ENCODE measurements at places on chromosomes 1 and 21.

DNA sequence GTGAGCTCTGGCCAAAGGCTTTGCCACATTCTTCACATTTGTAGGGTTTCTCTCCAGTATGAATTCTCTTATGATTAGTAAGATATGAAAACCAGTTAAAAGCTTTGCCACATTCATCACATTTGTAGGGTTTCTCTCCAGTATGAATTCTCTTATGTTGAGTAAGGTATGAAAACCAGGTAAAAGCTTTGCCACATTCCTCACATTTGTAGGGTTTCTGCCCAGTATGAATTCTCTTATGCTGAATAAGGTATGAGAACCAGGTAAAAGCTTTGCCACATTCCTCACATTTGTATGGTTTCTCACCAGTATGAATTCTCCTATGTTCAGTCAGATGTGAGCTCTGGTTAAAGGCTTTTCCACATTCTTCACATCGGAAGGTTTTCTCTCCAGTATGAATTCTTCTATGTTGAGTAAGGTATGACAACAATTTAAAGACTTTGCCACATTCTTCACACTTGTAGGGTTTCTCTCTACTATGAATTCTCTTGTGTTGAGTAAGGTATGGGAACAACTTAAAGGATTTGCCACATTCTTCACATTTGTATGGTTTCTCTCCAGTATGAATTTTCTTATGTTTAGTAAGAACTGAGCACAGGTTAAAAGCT, 20.7 kb downstream of the ZNF695 start:
- no peak for DNase-seq

DNA sequence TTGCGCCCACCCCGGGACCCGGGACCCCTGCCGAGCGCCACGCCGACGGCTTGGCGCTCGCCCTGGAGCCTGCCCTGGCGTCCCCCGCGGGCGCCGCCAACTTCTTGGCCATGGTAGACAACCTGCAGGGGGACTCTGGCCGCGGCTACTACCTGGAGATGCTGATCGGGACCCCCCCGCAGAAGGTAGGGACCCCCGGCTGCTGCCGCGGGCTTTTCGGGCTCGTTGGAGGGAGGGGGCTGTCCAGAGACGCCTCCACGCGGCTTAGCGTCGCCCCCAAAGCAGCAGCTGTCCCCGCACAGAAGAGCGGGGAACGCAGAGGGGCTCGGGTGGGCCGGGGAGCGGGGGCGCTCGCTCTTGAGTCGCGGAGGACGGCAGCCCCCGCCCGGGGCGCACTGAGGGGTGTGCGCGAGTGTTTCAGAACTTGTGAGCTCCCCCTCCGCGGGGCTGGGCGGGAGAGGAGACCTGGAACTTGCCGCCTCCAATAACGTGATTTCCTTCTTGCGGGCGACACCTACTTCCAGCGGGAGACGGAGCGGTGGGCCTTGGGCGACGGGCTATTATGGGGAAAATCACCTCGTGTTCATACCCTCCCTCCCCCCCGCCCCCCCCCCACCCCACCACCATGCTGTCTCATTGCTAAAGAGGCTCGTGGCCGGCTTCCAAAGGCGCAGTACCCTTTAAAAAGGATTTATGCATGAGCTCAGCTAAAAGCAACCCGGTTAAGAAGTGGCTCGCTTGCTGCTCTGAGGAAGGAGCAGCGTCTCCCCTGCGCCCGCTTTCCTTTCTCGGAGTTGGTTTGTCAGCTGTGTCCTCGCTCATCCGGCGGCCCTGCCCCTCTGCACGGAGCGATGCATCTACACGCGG, 664 bp downstream of the BACE2 start:
- DNase-seq = peak; percentile 36

DNA sequence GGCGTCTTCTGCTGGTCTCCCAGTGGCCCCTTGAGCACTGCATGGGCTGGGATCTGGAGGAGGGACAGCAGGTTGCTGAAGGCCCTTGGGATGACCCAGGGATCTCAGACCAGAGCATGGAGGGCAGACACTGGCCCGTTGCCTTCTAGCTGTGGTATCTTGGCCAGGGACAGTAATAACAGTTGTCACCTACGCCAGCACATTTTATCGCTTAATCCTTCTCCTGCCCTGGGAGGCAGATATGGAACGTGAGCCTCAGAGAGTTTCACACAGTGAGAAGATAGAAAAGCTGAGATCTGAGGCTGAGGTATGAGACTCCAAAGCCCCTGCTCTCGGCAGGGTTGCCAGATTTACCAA, 40.1 kb upstream of the RD3 start:
- no peak for DNase-seq

- no peak for DNase-seq
Measured at GRCh38 chr1:169044296-169044695, 62.2 kb upstream of the ATP1B1 start.

DNA sequence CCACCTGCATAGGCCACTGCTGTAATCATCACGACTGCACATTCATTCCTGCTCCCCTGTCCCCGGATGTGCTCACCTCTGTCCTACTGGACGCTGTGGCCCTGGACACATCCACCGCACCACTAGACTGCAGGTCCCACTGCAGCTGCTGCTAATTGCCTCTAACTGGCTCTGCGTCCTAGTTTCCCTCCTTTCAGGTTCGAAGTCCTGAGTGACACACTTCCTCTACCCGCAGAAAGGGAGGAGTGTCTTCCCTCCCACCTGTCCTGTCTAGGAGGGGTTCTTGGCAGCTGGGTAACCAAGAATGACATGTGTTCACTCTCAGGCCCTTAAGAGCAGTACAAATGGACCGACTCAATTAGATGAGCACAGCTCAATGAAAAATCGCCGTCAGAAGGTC, 40.5 kb upstream of the ITPKB start:
- DNase-seq = peak; percentile 71

- DNase-seq = no peak
Measured at GRCh38 chr21:36747815-36748383, 49.0 kb downstream of the SIM2 start.

DNA sequence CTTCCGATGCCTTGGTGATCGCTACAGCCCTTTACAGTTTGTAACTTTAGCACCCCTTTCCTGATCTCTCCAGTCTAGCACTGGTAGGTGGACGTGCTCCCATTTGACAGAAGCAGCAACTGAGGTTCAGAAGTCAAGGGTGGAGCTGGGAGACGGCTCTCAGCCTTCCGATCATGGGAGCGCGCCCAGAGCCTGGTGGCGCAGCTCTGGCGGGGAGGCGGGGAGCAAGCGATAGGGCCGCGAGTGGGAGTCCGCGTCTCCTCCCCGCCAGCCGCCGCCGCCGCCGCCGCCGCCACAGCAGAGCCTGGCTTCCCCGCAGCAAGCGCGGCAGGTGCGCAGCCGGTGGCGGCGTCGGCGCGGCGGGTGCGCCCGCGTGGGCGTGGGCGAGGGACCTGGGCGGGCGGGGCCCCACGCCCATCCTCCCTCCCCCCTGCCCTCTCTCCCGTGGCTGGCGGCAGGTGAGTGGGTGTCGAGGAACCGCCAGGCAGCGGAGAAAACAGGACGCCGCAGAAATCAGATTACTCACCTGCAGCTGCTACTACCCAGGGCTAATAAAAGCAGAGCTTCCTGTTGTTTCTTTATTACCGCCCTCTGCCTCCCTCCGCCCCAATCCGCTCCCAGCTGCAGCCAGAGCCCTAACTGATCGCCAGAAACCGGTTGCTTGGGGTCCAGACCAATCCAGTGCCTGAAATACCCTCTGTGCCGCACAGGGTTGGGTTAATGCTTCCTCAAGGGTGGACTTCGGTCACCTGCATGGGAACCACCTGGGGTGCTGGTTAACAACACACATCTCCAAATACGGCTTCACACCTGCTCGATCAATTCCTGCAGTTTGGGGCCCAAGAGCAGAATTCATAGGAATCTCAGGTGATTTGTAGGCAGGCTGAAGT, 60.2 kb upstream of the ID3 start:
- DNase-seq = peak; percentile 73

- DNase-seq = no peak
Measured at GRCh38 chr1:247440001-247440620, 17.8 kb downstream of the OR2B11 start.

DNA sequence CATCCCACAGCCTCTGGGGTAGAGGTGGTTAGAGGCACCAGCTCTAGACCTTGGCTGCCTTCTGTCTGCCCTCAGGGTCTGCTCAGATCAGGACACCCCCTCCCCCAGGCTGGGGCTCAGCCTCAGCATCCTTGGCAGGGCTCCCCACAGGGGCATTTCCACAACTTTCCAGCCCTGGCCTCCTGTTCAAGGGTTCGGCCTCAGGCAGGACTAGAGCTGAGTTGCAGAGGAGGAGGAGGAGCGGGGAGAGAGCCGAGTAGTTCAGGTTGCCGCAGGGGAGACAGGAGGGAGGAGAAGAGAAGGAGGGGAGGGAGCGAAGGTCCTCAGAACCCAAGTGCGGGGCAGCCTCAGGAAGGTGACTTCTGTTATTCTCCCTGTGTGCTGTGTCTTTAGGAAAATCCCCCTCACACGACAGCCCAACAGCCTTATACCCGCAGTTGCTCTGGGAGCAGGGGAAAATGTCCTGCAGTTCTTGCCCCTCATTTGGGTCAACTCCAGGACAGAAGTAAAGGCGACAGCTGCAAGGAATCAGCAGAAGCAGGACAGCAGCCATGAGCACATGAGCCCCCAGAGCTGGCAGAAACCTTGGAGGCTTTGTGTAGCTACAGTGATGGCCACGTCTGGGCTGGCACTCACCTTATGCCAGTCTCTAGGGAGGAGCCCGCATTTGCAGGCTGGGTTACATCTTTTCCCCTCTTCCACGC, 46.5 kb upstream of the TENT5B start:
- DNase-seq = no peak

DNA sequence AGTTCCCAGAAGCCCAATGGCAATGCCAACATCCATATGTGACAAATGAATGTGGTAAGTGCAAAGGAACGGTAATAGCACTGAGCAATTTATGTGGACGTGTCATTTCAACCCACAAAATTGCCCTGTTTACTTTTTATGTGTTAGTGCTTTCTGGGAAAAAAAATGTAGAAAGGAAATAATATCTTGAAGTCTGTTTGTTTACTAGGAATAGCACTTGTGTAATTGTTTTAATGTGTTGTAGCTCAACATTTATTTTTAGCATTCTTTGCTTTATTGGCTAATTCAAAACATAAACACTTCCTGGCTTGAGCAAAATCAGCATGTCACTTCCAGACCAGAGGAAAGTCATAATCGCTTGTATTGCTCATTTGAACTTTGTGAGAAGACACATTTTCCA, 224.8 kb upstream of the KCNK2 start:
- no peak for DNase-seq

DNA sequence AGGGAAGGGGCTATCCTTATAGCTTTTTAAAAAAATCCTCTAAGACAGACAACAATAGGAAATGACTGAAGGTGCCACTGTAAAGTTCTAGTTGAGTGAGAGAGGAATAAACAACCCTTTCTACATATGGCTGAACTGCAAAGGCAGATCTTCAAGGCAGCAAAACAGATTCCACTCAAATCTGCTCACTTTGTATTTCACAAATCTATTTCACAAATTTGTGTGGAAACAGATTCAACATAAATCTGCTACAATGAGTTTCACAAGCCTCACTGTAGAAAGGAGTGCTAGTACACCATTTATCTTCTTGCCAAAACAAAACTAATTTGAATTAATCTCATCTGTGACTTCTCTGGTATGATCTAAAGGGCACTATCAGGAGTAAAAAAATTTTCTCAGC, 451.3 kb downstream of the PLA2G4A start:
- no peak for DNase-seq

- no peak for DNase-seq
Measured at GRCh38 chr1:17725084-17725719, 29.9 kb upstream of the ACTL8 start.

DNA sequence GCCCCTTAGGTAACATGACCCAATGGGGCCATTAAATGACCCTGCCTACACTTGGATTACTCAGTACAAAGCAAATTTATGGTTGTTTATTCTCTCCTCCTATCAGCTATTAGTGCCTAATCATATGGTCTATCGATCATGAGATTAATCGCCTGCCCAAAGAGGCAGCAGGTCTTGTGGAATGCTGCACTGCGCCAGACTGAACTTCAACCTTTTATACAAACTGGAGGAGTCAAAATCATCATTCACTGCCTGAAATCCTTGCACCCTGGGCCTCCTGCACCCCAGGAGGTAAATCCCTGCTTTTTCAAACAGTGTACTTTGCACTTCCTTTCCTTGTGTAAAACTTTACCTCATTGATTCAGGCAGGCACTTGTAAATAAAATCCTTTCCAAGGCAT, 69.7 kb downstream of the NFIA start:
- DNase-seq = no peak

DNA sequence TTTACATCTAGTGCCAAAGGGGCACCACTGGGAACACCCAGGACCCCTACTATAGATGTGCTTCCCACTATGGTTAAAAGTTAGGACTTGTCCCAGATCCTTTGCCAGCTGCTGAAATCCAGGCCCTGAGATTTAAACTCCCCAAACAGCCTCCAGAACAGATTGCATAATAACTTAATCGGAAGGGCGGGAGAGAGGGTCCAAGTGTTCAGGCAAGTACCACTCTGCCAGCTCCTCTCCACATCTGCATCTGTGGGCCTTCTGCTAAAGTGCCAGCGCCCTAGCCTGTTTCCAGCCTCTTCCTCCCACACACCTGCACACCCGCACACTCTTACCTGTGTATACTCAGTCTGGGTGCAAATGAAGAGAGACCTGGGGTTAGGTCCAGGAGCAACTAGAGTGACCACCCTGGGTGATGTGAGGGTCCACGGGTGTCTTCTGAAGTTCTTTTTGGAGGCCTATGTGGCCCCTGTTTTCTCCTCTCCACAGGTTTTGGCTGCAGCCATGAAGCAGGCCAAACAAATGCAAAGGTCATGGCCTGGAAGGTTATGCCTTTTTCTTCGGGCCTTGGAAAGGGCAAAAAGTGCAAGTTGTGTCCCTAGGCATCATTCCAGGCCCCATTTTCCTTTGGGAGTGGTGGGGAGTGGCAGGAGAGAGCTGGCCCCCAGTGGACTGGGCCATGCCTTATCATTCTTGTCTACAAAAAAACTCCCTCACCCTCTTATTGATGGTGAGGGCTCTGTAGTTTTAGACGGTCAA, 29.3 kb downstream of the KIRREL1 start:
- no peak for DNase-seq

- no peak for DNase-seq
Measured at GRCh38 chr1:206657751-206658150, 22.4 kb downstream of the DYRK3 start.

DNA sequence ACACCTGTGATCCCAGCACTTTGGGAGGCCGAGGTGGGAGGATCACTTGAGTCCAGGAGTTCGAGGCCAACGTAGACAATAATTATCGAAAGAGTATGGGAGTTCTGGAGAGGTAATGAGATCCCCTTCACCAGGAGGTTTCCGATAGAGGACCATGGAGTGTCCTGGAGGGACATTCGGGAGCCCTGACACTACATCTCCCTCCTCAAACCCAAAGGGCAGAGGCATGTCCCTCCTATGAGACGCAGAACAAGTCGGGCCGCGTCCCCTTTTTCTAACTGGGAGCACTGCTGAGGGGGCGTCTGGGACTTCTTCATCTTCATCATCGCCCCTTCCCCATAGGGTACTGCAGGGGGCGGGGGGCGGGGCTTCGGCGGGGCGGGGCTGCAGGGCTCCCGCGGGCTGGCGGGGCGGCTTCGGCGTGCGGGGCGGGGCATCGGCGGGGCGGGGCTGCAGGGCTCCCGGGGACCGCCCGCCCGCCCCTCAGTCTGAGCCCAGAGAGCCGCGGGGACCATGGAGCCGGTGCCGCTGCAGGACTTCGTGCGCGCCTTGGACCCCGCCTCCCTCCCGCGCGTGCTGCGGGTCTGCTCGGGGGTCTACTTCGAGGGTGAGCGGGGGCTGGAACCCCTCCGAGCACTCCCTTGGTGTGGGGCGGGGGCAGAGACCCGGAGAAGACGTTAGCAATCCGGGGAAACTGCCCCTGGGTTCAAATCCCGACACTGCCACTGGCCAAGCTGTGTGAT, at the start of gene THEMIS2:
Gene THEMIS2 (plus strand): TSS at position 486 of the 743 bp plus-strand sequence. CDS start 28 bp downstream, at position 514.
- no peak for DNase-seq

- DNase-seq = no peak
Measured at GRCh38 chr1:188769181-188769580, 1708.5 kb downstream of the BRINP3 start.

- no peak for DNase-seq
Measured at GRCh38 chr1:178057912-178058534, 35.9 kb upstream of the RASAL2 start.
